ENCODE measurements at places on chromosomes 6 and 20.

- DNase-seq, result no peak
These were observed 119.7 kb downstream of the SH3BGRL2 start for GRCh38 chr6:79750806-79751205.

- DNase-seq, result no peak
These were observed 142.0 kb downstream of the CEP57L1 start for GRCh38 chr6:109237077-109237985.

DNA sequence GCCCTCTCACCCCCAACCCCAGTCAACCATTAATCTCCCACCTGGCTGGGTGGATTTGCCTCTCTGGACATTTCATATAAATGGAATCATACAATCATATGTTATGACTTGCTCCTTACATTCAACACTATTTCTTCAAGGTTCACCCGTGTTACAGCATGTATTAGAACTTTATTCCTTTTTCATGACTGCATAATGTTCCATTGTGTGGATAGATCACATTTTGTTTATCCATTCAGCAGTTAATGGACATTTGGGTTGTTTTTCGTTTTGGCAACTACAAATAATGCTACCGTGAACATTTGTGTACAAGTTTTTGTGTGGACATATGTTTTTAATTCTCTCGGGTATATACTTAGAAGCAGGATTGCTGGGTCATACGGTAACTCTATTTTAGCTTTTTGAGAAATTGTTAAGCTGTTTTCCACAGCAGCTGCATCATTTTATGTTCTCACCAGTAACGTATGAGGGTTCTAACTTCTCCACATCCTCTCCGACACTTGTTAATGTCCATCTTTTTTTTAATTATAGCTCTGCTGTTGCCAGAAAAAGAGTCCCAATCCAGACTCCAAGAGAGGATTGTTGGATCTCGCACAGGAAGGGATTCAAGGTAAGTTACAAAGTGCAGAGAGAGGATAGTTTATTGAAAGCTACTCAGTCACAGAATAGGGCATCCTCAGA lies 15.9 kb upstream of the BNIP5 start:
- DNase-seq, result no peak

- DNase-seq, result no peak
These were observed 19.0 kb downstream of the CST4 start for GRCh38 chr20:23669866-23670265.

DNA sequence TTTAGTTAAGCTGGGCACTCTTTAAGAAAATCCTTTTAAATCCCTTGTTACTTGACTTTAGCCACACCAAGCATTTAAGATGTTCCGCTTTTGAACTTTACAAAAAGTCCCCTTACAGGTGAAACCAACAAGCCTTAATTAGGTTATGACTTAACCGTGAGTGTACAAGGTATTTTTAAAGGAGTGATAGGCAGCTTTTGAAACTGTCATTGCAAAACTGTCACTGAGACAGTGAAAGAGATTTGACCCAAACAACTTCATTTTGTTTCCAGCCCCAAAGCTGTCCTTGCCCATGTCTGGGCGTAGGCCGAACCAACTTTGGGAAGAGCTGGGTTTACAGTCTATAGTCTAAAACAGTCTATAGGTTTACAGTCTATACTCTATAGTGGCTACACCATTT lies 305.4 kb downstream of the FARS2 start:
- DNase-seq, result no peak

DNA sequence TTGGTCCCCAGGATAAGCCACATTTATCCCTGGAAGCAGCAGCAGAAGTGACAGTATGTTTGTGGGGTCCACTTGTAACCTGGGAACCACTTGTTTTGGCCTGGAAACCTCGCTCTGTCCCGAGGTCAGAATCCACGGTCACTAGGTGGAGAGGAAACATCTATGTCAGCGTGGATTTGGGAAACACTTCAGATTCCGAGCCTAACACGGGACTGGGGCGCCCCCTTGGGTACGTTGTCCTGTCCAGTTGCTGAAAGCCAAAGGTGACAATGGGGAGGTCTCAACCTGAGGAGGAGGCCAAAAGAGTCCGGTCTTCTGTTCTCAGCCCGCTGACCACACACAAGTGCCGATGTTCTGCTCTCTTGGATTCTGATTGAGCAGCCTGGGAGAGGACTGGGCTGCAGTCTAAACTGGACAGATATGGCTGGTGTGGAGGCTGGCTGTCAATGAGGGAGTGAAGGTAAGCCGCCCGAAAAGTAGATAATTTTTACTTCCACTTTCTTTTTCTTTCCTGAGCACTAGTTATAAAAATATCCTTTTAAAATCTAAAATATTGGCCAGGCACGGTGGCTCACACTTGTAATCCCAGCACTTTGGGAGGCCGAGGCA lies 4.9 kb upstream of the ZFP57 start:
- no peak for DNase-seq

DNA sequence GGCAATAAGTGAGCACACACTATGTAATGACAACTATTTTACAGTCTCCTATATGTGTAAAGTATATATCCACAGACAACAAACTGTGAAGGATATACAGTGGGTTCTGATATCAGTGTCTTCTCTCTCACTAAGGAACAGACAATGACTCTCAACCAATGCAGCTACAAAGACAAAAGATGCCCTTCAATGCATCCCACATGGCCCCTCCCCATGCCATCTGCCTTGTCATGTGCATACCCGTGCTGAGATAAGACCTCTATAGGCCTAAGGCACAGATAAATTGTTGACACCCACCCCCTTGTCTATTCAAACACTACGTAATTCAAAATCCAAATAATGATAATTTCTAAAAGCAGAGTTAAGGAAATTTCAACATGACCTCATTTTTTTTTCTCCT lies 1123.5 kb upstream of the MAP3K7 start:
- no peak for DNase-seq

- DNase-seq, result no peak
These were observed 219.1 kb downstream of the ZMYND8 start for GRCh38 chr20:47137231-47137870.

- no peak for DNase-seq
These were observed 150.0 kb upstream of the AHI1 start for GRCh38 chr6:135647521-135647920.

DNA sequence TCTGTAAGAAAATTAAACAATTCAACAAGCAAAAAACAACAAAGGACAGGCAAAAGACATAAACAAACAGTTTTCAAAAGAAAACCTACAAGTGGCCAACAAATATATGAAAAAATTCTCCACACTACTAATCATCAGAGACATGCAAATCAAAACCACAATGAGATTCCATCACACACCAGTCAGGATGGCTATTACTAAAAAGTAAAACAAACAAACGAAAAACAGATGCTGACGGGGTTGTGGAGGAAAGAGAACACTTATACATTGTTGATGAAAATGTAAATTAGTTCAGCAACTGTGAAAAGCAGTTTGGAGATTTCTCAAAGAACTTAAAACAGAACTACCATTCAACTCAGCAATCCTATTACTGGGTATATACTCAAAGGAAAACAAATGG lies 537.6 kb downstream of the HDGFL1 start:
- no peak for DNase-seq

- no peak for DNase-seq
These were observed 104.2 kb downstream of the TFAP2B start for GRCh38 chr6:50922579-50923525.

DNA sequence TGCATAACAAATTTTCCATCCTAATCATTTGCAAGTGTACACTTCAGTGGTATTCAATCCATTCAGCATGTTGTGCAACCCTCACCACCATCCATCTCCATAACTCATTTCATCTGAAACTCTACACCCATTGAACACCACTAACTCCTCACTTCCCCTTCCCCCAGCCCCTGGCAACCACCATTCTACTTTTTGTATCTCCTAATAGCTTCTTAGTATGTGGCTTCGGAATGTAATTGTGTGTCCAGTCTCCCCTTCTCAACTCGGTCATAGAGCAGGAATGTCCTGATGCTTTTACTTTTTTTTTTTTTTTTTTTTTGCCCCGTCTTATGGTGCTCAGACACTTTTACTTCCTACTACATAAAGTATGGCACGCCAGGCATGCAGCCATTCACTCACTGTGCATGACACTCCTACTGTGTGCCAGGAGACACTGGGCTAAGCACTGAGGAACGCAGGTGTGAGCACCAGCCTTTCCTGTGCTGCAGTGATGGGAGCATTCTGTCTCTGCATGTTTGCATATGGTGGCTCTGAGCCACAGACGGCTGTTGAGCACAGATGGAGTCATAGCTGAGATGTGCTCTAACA lies 15.3 kb downstream of the HCK start:
- peak; percentile 11 for DNase-seq

GRCh38 chr6:1013656-1014430 lies 298.1 kb upstream of the FOXQ1 start:
- DNase-seq, result no peak

DNA sequence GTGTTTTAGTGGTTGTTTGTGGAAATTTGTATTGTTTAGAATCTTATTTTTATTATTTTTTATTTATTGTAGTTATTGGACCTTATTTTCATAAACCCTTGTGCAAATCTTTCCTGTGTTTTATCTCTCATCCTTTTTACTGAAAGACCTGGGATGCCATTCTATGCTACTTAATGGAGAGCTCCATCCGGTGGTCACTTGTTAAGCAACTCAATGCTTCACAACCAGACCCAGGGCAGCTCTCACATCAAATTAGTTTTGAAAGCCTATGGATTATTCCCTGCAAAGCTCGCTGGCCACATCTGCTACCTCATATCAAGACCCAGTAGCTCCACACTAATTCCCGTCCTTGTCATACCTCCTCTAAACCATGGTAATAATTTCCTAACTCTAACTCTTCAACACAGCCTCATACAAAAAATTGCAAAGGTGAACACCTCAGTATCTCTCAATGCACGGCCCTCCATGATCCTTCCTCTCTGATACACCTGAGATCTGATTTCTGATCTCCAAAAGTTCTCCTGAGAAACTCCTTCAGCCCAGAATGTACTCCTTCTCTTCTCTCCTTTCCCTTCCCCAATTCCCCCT lies 296.6 kb upstream of the MANEA start:
- peak; percentile 10 for DNase-seq

- DNase-seq, result no peak
These were observed 21.0 kb downstream of the CEP43 start for GRCh38 chr6:167020206-167020605.

GRCh38 chr6:43338243-43338642 lies 29.6 kb upstream of the CRIP3 start:
- DNase-seq, result no peak

DNA sequence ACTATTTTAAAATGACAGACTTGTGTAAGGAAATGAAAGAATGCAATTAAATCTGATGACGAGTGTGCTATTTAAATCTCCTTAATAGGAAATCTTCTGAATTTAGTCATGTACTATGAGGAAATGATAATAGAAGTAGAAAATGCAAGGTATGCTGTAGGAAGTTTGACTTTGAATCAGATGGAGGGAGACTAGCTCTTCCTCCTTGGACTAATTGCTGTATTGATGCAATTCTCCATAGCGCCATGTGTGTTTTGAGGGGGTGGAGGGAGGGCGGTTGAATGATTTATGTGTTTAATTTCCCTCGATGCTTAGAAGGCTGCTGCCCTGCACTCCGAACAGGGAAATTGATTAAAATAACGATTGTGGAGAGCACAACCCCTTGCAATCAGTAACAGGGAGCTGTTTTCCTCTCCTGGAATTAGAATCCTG lies 214.4 kb upstream of the PRND start:
- DNase-seq, result no peak

- DNase-seq, result no peak
These were observed 44.5 kb downstream of the QKI start for GRCh38 chr6:163459007-163459406.

DNA sequence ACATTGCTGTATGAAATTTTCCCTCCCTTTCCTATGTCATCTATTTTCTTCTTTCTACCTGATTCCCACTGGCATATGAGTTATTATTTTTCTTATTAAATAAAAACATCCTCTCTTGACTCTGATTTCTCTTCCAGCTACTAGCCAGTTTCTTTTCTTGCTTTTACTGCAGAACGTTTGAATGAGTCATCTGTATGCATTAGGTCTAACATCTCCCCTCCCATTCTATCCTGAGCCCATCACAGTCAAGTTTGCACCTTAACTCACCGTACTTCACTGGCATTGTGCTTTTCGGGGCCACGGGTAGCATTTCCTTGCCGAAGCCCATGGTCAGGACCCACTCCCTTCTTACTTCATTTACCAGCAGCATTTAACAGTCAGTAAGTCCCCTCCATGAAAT lies 65.7 kb downstream of the CARMIL1 start:
- no peak for DNase-seq

DNA sequence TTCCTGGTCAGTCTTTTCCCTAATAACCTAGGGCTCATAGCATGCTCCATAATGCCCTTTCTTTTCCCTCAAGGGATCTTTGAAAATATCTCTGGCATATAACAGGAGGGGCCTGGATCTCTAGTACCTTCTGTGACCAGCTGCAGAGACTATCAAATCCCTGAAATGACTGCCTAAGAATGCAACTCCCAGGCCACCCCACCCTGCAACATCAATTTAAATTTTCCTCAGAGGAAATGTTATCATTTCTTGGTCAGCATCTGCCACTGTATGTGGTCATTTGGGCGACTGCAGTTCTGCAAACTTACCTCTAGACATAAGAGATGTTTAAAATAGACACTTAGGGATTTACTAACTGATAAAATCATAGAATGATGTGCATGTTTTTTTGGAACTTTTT lies 200.2 kb downstream of the KCNQ5 start:
- no peak for DNase-seq

DNA sequence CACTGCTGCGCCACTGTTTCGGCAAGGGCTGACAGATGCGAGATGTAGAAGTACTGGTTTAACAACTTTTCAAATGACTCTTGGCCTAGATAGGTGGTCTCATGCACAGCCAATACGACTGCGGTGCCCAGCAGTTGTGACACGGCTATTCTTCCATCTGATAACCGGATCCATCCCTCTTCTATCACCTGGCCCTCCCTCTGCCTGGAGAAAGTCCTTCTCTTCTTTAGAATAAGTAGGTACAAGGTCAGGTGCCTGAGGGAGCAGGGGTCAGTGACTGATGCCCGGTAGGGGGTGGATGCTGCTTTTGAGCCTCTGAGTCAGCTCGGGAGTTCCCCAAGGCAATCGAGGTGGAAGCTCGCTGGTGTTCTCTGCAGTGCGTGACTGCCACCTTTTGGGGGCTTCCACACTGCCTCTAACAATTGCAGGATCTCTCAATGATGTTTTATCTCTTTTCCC lies 166.8 kb upstream of the GRIK2 start:
- DNase-seq, result peak; percentile 23

GRCh38 chr6:33429750-33430052 lies 9.8 kb downstream of the SYNGAP1 start:
- DNase-seq, result no peak

DNA sequence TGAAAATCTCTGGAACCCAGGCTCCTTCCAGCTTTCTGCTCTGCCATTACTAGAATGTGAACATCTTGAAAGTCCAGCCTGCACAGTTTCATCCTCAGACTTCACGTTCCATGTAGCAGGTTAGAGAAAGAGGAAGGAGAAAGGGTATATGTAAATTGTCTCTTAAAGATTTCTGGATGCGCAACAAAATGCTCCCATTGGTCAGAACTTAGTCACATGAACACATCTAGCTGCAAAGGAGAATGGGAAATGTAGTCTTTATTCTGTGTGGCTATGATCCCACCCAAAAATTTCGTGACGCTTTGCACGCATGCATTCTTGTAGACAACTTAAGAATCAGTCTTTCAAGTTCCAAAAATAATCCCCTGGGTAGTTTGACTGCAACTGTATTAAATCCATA lies 46.4 kb upstream of the CHD6 start:
- DNase-seq, result peak; percentile 82

All from OCI-LY7 (cell line).